MCF 10A (cell line): ENCODE measurements at places on chromosomes 16 and 17.
A peak's percentile ranks its signal among the peaks of the same experiment; 100 is the strongest.

DNA sequence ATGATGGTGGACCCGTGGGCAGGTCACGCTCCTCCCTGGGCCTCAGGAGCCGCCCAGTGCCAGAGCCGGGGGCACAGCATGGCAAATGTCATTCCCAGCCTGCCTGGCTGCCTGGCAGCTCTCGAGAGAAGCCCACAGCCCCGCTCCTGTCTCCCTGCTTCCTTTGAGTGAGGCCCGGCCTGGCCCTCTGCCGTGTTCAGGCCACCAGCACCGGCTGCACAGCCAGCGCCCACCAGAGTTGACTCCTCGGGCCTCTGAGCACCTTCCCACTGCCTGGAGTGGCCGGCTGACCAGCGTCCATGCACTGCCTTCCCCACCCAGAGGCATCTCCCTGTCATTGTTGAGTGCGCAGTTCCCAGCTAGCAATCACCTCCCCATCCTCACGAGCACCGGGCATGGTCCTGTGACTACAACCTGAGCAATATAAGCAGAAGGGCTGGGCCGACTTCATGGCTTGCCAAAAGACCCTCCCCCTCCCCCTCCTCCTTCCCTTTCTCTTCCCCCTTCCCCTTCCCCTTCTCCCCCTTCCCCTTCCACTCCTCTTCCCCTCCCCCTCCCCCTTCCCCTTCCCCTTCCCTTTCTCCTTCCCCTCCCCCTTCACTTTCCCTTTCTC is 11.9 kb upstream of the SLC38A10 start:
- DNase-seq, result no peak

DNA sequence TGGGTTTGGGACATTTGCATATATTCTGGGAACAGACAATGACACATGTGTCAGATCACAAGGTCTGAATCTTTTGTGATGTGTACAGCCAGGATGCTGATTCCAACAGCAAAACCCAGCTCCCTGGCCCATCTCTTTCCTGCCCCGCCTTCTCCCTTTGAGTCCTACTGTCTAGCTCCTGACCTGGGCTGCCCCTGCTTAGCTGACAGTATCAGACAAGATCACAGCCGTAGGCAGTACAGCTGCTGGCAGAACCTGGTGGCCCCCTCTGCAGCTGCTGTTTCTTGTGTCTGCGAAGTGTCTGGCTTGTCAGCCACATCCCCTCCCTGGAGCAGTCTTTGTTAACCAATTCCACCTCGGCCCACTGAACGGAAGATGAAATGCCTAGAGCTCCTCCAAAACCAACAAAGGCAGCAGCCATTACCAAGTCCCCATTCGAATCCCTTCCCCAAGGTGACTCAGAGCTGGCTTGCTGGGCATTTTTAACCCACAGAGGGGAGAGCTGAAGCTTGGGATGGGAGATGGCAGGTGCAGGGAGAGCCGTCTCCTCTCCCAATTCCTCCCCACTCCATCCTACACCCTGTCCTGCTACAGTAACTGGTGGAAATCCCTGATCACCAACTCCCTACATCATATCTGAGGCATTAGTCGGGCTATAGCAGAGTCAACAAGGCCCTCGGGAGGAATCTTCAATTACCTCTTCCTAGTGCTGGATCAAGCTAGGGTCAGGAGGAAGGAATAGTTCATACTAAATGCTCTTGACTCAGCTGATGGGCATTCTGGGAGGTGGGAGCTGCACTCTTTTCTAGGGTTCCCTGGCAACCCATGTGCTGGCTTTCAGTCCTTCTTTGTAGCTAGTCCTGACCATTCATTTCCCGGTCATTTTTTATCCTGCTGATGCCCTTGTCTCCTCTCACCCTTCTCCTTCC is 5.8 kb downstream of the PIPOX start:
- DNase-seq, result no peak

GRCh38 chr16:49639739-49640431 is 216.0 kb downstream of the ZNF423 start:
- DNase-seq, result no peak

DNA sequence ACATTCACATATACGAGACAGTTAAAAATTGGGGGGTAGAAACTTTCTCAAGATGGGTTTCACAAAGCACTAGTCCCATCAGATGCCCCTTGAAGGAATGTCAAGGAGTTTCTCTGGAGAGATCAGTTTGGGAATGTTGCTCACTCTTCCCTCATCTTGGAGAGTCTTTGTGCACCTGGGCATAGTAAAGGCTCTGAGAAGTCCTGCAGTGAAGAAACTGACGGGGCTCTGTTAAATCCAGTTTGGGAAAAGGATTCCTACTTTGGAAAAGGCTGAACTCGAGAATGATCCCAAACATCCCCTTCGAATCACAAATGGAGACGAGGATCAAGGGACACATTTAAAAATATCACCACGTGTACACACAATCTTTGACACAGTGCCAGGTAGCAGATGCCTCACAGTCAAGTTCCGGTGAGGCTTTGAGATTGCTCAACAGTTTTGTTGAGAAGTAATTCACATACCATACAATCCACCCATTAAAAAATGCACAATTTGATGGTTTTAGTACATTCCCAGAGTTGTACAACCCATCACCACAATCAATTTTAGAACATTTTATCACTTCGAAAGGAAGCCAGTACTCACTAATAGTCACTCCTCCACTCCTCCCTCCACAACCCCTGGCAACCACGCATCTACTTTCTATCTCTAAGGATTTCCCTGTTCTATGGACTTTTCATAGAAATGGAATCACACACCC is 203.4 kb upstream of the FOXF1 start:
- peak; percentile 82 for DNase-seq

DNA sequence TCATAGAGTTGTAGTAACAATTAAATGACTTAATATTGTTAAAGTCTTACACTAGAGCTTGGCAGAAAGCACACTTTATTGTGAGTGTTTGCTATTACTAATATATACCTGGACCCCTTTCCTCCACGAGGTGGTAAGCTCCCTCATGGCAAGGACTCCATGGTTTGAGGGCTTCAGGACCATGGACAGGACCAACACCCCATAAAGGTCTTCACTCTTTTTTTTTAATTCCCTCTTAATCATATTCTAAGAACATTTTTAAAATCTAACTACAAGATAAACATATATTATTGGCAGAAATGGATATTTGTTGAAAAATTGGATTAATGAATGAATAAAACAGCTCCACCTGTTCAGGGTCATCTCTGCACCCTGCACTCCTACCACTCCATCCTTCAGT is 154.5 kb downstream of the CBLN1 start:
- DNase-seq, result peak; percentile 39

DNA sequence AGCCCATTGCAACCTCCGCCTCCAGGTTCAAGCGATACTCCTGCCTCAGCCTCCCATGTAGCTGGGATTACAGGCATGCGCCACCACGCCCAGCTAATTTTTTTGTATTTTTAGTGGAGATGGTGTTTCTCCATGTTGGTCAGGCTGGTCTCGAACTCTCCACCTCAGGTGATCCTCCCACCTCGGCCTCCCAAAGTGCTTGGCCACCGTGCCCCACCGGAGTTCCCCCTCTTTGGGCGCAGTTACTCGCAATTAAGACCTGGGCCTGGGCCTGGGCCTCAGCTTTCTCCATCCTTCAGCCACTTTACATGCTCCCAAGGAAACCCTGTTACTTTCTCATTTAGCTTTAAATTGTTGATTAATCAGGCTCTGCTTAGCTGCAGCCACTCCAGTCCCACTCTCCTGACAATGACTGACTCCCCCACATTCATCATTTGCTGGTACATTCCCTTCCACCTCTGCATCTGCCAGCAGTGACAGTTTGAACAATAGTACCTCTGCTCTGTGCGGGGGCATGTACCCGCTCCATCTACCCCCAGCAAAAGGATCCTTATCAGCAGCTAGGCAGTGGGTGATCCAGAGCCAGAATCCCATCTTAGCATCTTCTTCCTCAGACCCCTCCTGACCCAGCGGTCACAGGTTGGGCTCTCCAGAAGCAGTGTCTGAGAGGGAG is 47.2 kb upstream of the SLC47A1 start:
- no peak for DNase-seq

- no peak for DNase-seq
These were observed 550.5 kb downstream of the MAF start for GRCh38 chr16:79050063-79050462.
